ENCODE measurements at places on chromosomes 1 and 21.

DNA sequence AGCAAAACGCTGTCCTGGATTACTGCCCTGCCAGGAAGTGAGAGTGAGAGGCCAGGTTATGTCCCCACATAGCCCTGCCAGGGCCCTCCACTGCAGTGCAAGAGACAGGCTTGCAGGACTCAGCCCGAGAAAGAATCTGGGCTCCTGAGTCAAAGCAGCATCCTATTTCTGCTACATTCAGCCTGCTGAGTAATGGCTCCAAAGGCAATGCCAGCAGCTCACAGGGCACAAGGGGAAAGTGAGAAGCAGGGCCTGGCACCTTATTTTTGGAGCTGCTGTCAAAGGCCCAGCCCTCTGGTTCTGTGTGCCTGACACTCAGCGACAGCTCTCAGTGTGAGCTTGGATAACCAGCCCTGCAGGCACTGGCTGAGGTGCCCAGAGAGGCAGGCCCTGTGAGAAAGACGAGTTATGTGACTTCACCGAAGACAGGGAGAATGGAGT, 83.9 kb downstream of the DTL start:
- DNase-seq, result no peak

GRCh38 chr1:64527786-64528185, 57.9 kb downstream of the CACHD1 start:
- no peak for DNase-seq

DNA sequence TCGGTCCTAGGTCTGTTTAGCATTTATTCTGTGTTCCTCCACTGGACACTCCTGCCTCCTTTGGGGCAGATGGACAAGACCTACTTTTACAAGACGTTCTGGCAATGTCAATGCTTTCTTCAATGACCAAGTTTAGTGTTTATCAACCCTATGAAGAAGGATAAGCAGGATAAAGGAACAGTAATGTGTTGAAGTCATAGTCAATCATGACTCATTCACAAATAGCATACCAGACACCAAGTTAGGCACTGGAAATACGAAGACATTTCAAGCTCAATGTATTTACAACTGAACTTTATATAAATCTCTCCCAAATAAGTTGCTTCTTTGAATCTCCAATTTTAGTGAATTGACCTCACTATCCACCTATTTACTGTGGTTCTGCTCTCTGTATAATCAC, 4.8 kb upstream of the SLC35D1 start:
- no peak for DNase-seq

GRCh38 chr1:203516906-203517305, 23.0 kb downstream of the OPTC start:
- no peak for DNase-seq

- DNase-seq, result no peak
These were observed 33.6 kb downstream of the CD55 start for GRCh38 chr1:207355060-207355459.

- DNase-seq, result no peak
These were observed 87.4 kb upstream of the MACF1 start for GRCh38 chr1:39116860-39117728.

- no peak for DNase-seq
These were observed 6.0 kb downstream of the DDX20 start for GRCh38 chr1:111761717-111762116.

GRCh38 chr1:31787786-31788137, 23.6 kb upstream of the ADGRB2 start:
- DNase-seq, result no peak

- no peak for DNase-seq
These were observed 38.0 kb upstream of the PTGFRN start for GRCh38 chr1:116871779-116872146.

GRCh38 chr1:196660852-196661251, 9.0 kb downstream of the CFH start:
- no peak for DNase-seq

- DNase-seq, result no peak
These were observed 10.8 kb upstream of the CDA start for GRCh38 chr1:20578062-20578461.

DNA sequence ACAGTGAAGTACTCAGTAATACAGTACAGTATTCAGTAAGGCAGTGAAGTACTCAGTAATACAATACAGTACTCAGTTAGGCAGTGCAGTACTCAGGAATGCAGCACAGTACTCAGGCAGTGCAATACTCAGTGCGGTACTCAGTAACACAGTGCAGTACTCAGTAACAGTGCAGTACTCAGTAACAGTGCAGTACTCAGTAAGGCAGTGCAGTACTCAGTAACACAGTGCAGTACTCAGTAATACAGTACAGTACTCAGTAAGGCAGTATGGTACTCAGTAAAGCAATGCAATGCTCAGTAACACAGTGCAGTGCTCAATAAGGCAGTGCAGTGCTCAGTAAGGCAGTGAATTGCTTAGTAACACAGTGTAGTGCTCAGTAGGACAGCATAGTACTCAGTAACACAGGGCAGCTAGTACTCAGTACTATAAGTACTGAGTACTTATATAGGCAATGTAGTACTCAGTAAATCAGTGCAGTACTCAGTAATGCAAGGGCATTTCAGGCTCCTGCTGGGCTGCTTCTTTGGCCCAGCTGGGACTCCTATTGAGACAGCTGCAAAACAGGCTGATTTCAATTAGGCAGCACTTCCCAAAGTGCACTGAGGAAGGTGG, 411.3 kb downstream of the DISC1 start:
- no peak for DNase-seq

- no peak for DNase-seq
These were observed 37.8 kb downstream of the GPA33 start for GRCh38 chr1:167052389-167052788.
